ENCODE measurements at places on chromosomes 13 and 19.

GRCh38 chr19:53864308-53864836 is 3.3 kb upstream of the MYADM start:
- no peak for DNase-seq

DNA sequence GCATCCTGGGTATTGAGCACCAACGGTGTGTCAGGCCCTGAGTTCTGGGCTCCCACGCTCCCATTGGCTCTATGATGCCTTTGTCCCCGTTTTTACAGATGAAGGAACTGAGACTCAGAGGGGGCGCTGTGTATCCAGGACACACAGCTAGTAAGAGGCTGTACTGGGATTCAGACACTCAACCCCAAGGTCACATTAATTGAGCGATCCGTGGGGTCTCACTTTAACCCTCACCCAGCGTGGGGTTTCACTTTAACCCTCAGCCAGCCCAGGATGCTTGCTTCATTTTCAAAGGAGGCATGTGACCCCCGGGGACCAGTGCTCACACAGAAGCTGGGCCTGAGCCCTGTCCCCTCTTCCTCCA is 42.6 kb downstream of the CYP4F22 start:
- no peak for DNase-seq

DNA sequence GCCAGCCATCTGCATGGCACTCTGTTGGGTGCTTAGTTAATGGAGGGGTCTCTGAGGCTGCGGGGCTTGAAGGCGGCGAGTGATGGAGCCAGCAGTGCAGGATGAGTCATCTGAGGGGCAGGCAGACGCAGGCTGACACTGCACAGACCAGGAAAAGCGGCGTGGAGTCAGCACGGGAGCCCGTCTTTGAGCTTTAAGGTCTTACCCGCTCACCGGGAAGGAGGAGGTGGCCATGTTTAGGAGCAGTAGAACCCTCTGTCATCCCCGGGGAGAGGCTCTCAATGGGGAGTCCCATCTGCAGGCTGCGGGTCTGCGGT is 13.1 kb downstream of the NAXD start:
- no peak for DNase-seq

DNA sequence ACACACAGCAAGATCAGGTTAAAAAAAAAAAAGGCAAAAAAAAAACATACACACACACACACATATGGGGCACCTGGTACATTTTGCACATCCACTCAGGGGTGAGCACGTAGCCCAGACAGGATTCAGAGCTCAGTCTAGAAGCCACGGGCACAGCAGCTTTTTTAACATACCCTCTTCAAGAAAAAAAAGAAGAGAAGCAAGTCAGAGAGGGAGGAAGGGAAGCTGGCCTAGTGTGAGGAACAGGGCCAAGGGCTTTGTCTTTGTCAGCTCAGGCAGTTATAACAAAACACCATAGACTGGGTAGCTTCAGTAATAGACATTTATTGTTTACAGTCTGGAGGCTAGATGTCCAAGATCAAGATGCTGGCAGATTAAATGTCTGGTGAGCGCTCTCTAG is 2.3 kb upstream of the TPM4 start:
- DNase-seq, result peak; percentile 22

DNA sequence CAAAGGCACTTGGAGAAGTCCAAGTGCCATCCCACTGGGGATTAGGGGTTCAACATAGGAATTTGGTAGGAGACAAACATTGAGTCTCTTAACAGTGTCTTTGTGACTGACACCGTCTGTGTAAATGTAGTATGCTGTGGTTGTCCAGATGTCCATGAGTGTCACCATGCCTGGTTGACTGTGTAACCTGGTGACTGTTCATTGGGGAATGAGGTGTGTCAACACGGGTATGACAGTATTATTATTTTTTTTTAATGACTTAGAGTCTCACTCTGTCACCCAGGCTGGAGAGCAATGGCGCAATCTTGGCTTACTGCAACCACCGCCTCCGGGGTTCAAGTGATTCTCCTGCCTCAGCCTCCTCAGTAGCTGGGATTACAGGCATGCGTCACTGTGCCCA is 16.2 kb downstream of the PKN1 start:
- DNase-seq, result no peak

DNA sequence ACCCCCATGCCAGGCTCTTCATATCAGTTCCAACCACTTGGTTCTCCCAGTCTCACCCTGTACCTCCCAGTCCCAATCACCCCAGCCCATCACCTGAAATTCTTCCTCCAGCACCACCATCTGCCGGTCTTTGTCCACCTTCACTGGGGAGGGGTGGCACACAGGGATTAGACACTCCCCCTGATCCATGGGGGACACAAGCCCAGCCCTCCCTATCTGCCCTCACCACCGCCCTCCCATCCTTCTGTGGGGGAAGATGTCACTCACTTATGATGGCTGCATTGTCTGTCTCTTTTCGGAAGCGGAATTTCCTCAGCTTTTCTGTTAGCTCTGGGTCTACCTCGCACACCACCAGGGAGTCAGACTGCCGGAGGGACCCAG is 685 bp downstream of the GMFG start:
- DNase-seq, result peak; percentile 50

- no peak for DNase-seq
These were observed 13.5 kb downstream of the PLAUR start for GRCh38 chr19:43656436-43656835.

DNA sequence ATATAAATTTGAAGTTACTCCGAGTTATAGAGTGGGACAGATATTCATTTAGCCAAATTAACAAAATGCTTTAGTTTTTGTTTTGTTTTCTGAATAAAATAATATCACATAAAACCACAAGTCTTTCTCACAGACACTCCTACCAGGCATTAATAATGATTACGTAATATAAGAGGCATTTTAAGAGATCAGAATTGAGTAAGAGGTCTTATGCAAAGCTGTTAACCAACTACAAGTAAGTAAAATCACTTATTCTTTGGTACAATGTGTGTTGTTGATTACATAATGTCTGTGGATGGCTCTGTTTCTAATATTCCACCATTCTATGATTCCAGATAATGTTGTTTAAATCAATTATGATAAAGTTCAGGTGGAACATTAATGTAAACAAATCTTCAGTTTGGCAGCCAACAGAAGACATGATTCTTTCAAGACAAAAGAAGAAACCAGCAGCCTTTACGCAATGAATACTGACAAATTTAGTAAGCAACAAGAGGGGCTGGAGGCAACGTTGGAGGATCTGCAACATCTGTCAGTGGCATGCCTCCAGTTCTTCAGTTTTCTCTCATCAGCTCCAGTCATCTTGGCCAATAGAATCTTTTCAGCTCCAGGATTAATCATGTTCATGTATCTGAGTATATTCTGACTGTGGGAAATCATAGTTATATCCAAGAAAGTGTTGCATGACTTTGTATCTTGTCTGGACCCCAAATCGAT is 403.8 kb downstream of the SLITRK5 start:
- no peak for DNase-seq

DNA sequence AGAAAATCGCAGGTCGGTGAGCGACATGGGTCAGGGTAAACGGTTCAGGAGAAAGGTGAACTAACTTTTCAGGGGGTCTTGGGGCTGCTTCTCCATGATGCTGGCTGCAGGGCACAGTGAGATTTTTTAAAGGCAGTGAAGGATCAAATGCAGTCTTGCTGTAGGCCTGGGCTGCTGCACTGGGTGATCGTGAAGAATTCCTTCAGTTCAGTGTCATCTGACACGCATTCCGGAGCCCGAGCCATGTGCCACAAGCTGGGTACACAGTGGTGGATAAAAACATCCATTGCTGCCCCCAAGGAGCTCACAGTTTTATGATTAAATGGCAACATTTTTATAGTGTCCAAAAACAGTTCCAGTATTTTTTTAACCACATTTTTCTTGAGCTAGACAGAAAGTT is 56.3 kb upstream of the GPR12 start:
- no peak for DNase-seq

GRCh38 chr13:49046002-49046401 is 70.3 kb downstream of the FNDC3A start:
- DNase-seq, result no peak

- no peak for DNase-seq
These were observed 18.2 kb upstream of the DCUN1D2 start for GRCh38 chr13:113508521-113509254.

DNA sequence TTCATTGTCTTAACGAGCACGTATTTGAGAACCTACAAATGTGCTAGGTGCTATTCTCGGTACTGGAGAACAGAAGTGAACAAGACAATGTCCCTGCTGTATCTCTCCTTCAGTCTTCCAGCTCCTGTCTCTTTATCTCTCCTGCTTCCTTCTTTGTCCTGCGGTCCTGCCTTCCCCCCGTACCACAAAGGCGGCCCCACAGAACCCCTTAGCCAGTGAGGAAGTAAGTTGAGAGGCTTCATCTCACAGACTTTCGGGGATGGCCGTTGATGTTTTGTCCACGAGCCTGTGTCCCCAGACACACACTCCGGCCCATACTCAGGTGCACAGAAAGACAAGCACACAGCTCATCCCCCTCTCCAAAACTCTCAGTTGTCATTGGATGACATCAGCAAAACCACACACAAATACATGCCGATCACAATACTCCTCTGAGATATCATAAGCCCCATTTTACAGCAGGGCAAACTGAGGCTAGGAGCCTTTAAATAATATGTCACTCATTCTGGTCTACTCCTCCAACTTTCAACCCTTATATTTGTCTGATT is 507 bp upstream of the SWSAP1 start:
- DNase-seq, result peak; percentile 31

GRCh38 chr19:5943045-5943444 is 29.0 kb downstream of the CAPS start:
- DNase-seq, result no peak

Measured in GDM1 (cell line).